ENCODE measurements at places on chromosomes 16 and 17. TPM values are rescaled to one million over a fixed set of nuclear protein-coding genes. Genes with fewer than 3 reads are reported as not detected.

DNA sequence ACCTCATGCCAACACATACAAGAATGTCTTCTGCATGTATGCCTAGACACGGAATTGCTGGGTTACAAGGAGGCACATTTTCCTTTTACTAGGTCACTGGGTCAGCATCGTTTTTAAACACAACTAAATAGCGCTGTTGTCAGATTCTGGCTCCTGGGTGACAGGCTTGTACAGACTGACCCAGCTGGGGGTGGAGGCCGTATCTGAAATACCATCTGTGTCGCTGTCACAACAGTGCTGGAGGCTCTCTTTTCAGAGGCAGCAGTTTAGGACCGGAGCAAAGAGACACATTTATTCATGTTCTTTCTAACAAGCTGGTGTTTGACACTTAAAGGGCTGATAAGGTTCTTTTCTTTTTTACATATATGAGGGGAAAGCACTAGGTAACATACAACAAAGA, 403.0 kb upstream of the ASIC2 start:
- DNase-seq, result no peak

DNA sequence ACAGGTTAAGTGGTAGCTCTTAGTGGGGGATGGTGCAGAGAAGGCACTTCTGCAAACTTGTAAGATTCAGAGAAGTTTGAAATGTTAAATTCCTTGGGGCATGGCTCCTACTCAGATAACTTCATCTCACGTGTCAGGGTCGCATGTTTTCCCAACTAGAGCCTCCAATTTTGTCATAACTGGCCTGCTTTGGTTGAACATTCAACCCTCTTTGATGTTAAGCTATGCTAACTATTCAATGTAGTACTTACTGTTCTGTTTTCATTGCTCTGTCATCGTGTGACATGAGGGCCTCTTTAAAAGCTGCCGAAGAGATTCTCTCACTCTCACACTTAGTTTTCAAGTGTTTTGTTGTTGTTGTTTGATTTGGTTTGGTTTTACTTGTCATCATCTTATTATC, 280.8 kb downstream of the CDH11 start:
- DNase-seq, result no peak

C16orf89 gene
- total RNA-seq, result not detected

CPHXL2 gene
- not detected for total RNA-seq

POLR3E gene
- total RNA-seq, result 49.9 TPM
